Stimulated activated CD8-positive, alpha-beta memory T cell treated with anti-CD3 and anti-CD28 coated beads, Interleukin-7, amount 100 ng/mL, for 1 hour (primary cell): ENCODE measurements at places on chromosomes 16 and 17.

- no peak for DNase-seq
Observed at GRCh38 chr17:65666876-65667321, 105.5 kb upstream of the AXIN2 start.

DNA sequence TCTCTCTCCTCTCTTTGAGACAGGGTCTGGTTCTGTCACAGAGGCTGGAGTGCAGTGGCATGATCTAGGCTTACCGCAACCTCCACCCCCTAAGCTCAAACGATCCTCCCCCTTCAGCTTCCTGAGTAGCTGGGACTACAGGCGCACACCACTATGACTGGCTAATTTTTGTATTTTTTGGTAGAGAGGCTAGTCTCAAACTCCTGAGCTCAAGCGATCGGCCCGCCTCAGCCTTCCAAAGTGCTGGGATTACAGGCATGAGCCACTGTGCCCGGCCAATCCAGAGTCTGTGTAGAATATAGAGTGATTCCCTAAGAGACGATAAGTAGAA lies 65.8 kb upstream of the RPH3AL start:
- DNase-seq: no peak

GRCh38 chr17:77274096-77274845 lies 133.5 kb downstream of the SEC14L1 start:
- DNase-seq: no peak

DNA sequence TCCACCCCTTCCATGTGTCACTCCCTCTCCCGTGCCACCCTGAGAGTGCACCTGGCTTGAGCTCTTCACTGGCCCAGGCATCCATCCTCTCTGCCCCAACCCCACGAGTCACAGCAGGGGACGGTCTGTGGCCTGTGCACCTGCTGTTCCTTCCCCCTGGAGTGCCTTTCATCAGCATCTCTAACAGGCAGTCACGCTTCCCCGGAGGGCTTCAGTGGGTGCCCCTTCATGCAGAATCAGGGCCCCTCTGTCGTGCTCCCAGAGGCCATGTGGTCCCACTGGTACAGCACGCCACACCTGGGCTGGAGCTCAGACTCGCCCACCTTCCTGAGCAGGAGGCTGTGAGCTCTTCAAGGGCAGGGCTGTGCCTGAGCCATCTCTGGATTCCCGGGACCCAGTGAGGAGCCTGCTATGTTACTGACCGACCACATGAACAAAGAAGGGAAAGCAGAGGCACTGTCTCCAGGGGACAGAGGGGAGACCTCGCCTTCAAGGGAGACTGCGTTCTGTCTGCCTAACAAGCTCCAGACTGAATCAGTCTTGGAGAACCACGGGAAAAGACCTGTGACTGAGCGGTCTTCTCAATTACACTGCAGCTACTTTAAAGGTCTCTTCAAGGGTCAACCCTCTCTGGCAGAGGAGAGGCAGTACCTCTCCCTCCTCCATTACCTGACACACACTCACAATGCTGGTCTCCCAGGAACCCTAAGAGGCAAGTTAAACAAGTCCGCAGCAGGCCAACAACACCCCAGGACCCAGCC lies 78.8 kb upstream of the DOC2B start:
- no peak for DNase-seq

- DNase-seq: no peak
Observed at GRCh38 chr17:82184761-82185160, 27.9 kb downstream of the CCDC57 start.

DNA sequence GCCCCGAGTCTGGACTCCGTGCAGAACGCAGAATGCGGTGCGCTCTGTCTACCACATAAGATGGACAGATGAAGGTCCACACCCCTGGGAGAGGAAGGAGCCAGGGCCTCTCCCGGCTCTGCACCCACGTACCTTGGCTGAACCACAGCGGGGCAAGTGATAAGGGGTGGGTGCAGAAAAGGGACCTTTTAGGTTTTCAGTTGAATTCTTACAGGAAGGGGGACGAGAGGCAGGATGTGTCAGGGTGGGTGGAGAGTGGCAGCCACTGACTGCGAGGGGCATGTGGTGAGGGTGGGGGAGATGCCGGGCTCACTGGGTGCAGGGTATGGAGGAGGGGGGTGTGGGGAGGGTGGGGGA lies 372 bp downstream of the CD300A start:
- no peak for DNase-seq

GRCh38 chr17:56045872-56046271 lies 107.4 kb upstream of the ANKFN1 start:
- DNase-seq: no peak

GRCh38 chr16:10708969-10709368 lies 14.2 kb upstream of the TEKT5 start:
- no peak for DNase-seq

DNA sequence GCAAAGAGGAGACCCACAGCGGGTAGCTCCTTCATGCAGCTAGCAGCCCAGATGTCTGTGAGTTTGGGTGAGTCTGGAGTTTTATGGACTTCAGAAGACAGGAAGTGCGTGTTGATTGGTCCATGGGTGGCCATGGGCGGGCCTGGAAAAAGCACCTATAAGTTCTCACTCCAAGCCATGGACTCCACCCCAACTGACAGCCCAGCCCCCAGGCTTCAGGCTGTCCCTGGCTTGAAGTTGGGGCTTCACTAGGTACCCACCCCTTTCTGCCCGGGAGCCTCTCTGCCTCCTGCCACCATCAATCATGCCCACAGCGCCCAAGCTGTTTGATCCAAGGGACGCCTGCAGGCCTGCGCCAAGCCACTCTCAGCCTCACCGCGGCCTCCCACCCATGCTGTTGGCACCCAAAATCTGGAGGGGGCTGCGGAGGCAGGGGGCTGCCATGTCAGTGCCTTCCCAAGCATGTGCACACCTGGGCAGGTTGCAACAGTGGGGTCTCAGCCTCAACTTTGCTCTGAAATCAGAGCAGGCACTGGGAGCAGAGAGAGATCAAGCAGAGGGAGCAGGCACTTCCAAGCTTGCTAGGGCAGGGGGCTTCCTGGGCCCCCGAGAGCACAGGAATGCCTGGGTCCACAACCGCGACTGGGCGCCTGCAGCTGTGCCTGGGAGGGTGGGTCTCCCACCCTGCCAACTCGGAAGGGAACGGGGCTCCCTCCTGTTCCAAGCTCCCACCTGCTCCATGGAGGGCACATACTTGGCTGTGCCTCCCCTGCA lies 1503.7 kb downstream of the CDH11 start:
- DNase-seq: no peak

- DNase-seq: no peak
Observed at GRCh38 chr17:49343273-49343672, 18.8 kb downstream of the ZNF652 start.

DNA sequence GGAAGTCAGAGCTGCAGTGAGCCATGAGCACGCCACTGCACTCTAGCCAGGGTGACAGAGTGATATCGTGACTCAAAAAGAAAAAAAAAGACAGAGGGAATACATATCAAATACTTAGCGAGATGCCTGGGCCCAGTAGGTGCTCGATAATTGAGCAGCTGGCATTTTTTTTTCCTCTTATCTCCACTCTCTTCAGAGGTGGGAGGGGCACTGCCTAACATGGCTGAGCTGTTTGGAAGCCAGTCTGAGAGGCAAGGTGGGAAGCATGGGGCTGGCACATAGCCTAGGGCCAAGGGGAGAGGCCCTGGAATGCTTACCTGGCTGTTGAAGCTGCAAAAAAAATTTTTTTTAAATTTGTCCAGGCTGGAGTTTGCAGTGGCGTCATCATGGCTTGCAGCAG lies 38.4 kb downstream of the HIC1 start:
- no peak for DNase-seq

DNA sequence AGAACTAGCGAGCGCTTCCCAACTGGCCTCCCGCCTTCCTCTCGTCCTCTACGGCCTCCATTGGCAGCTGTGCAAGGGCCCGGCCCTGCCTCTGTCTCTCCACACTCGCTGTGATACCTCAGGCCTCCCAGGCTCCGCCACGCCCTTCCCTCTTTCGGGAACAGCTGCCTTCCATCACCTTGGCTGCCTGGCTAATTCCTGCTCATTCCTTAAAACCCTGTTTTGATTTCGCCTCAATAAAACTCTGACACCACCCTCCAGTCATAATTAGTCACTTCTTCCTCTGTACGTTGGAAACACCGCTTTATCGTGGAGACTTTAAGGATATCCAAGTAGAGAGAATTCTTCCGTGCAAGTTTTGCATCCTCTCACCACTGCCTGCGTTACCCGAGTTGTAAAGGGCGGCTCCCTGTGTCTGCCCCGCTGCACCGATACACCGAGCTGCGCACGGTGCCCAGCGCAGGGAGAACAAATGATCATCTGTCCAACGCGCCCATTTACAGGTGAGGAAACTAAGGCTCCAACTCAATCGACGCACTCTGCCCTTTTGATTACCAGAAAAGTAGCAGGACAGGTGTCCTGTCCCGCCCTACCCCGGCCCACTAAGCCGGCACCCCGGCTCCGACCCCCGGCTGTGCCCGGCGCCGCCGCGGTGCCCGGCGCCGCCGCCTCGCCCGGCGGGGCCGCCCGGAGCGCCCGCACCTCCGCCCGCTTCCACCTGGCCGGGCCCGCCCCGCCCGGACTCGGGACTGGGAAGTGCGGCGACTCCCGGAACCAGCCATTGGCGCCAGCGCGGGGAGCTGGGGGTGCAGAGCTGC lies 139.7 kb downstream of the SEC14L1 start:
- DNase-seq: no peak

GRCh38 chr16:78770353-78771091 lies 671.1 kb downstream of the WWOX start:
- DNase-seq: peak; percentile 67

DNA sequence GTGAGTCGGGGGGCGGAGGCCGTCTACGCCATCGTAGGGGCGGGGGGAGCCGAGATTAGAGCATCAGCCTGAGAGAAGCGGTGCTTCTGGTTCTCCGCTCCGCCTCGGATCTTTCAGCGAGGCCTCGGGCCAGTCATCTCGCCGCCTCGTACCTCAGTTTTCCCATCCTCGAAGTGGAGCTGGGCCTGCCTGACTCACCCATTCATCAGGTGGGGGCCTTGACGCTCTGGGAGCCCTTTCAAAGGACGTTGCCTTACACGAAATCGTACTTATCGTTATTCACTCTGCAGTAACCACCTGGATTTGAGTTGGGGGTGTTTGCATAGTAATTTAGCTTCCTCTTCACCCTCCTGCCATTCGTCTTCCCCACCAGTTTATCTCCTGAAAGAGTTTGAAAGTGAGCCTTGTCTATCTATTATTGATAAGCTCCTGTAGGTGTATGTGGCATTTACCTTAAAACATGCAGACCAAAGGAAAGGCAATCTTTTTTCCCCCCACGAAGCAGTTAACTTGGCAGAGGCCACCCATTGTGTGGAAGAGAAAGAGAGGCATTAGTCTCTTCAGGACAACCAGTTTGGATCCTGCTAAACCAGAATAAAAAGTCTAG lies 674 bp downstream of the TAF15 start:
- no peak for DNase-seq

DNA sequence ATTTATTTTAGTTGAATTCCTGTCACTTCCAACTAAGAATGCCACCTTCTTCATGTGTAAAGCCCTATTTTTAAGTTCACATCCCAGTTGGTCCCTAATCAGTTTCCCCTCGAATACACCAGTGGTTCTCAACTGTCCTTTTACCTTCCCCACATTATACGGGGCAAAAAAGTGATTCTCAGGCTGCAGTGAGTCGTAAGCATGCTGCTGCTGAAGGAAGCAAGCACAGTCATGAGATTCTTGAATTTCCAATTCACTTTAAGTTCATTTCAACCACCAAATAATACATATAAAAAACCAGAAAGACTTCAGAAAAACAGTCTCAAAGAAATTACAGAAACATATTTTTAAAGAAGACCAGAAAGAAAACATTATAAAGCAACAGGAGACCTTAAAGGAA lies 47.9 kb downstream of the UBE2G1 start:
- DNase-seq: no peak
